IMR-90 (cell line): ENCODE measurements at places on chromosomes 7 and 10.
A peak's percentile ranks its signal among the peaks of the same experiment; 100 is the strongest.

DNA sequence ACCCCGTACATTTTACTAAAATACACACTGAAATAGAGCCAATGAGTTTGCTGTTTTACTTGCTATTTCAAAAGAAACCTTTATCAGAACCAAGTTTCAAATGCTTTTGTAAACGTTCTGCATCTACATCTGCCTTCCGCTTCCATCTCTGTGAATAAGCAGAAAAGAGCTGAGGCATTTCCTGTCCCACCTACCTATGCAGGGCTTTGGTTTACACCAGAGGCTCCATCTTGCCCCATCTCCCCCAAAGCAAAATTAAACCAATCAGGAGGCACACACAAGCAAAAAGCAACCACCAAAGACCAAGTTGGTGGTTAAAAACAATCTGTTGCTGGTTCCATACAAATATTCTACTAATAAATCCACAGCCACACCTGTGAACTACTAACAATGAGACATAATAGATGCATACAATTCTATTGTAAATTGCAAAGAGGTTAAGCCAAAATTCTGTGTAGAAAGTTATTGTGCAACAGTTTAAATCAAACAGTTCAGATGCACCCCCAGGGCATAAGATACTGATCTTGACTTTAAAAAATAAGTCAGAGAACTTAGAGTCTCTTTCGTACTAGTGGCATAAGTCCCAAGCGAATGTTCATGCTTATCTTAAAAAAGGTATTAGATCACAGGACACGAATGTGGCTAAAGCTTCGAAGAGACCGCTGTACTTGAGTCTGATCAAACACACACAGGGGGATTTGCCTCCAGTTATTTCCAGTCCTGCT is 83.9 kb downstream of the FGFR2 start:
- no peaks in the 10 kb centered on the region for H3K4me1 ChIP-seq
- H3K27ac ChIP-seq = no peak overlapping the region
- H3K36me3 ChIP-seq = no peaks in the 10 kb centered on the region

GRCh38 chr10:97590082-97590747 is 694 bp downstream of the C10orf62 start:
- H3K27ac ChIP-seq = no peak overlapping the region
- peaks cover 2% of the 10 kb centered on the region; the same call in 1 of the 2 replicates for H3K4me1 ChIP-seq
- DNase-seq = no peak
- H3K27me3 ChIP-seq = no peaks in the 10 kb centered on the region
- H3K4me3 ChIP-seq = no peak overlapping the region
- H3K36me3 ChIP-seq = no peaks in the 10 kb centered on the region

- peaks cover 18% of the 10 kb centered on the region for H3K4me1 ChIP-seq
- no peaks in the 10 kb centered on the region for H3K27me3 ChIP-seq
- H3K27ac ChIP-seq = peak overlapping the region; percentile 64; the same call in 1 of the 2 replicates
- H3K4me3 ChIP-seq = no peak overlapping the region
These were observed 21.8 kb downstream of the MAP3K8 start for GRCh38 chr10:30455816-30456215.

DNA sequence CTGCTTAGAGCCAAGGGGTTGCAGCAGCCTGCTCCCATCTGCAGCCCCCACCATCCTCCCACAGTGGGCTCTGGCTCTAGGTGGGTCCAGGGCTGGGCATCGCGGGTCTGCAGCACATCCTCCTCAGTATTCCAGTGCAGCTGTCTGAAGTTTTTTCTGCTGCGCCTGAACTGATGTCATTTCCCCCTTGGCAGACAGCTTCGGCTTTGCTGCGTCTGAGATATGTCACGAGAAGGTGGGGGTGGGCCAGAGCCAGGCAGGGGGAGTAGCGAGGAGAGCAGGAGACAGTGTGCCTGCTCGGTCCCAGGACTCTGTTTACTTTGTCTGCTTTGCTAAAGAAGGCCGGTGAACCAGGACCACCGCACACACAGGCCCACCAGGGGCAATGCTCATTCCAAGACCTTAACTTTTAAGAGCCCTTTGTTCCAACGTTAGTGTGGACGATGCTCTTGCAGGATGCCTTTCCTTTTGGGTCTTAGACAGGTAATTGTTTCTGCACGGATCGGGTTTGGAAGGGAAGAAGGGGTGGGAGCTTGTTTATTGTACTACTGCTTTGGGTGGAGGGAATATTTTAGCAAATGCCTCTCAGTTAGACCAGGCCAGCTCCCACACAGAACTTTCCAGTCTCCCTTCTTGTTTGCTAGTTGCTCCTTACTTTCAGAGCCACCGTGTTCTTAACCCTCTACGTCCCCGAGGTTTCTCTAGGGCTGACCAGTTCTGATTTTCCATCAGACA is 32.4 kb downstream of the WBP1L start:
- H3K27ac ChIP-seq = peak overlapping the region; percentile 34
- H3K4me3 ChIP-seq = peak overlapping the region; percentile 22
- DNase-seq = peak; percentile 91
- peaks cover 2% of the 10 kb centered on the region for H3K27me3 ChIP-seq
- peaks cover 22% of the 10 kb centered on the region for H3K4me1 ChIP-seq
- no peaks in the 10 kb centered on the region for H3K36me3 ChIP-seq

- no peaks in the 10 kb centered on the region for H3K36me3 ChIP-seq
- peak; percentile 66 for DNase-seq
- H3K4me1 ChIP-seq = peaks cover 22% of the 10 kb centered on the region
- H3K4me3 ChIP-seq = no peak overlapping the region
These were observed 5.9 kb upstream of the INHBA start for GRCh38 chr7:41708581-41709358.

DNA sequence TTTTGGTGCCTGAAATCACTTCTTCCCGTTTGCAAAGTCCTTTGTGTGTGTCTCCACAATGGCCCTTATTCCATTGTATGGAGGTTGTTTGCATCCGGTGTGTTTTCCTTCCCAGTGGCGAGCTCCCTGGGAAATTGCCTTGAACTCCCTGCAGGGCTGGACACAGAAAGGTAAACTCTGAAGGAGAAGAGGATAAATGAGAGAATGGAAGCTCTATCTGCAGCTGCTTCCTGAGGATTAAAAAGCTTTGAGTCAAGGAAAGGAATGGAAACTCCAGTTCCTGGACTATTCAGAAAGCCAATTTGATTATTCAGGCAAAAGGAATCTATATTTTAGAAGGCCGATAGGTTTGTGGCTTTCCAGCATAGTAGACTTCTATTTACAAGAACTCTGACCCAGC is 4.4 kb upstream of the GRK5 start:
- peak; percentile 84 for DNase-seq
- H3K27me3 ChIP-seq = no peaks in the 10 kb centered on the region
- peaks cover 14% of the 10 kb centered on the region for H3K4me1 ChIP-seq
- H3K4me3 ChIP-seq = no peak overlapping the region
- no peak overlapping the region; the same call in 1 of the 2 replicates for H3K27ac ChIP-seq

GRCh38 chr7:151205730-151206129 is 4.6 kb downstream of the H2BK1 start:
- H3K4me1 ChIP-seq = no peaks in the 10 kb centered on the region
- DNase-seq = no peak
- no peak overlapping the region for H3K27ac ChIP-seq

DNA sequence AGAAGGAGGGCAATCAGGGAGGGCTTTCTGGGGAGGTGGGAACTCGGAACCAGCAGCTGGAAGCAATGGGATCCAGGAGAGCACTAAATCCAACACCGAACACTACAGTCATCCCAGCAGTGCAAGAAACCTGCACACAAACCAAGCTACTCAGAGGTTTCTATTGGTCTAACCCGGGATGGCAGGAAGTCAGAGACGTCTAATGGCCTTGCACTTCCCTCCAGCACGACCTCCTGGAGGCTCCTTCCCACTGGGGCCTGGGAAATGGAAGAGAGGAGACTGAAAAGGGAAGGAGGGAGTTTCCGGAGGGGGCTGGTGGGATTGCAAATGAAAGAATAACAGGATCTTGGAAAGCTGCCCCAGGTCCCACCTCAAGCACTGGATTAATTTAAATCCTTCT is 56.3 kb downstream of the TEX36 start:
- DNase-seq = no peak
- no peaks in the 10 kb centered on the region for H3K4me1 ChIP-seq
- H3K27me3 ChIP-seq = peaks cover 4% of the 10 kb centered on the region
- H3K36me3 ChIP-seq = no peaks in the 10 kb centered on the region
- no peak overlapping the region for H3K4me3 ChIP-seq

- H3K27ac ChIP-seq = no peak overlapping the region
- no peak for DNase-seq
- H3K27me3 ChIP-seq = peaks cover 4% of the 10 kb centered on the region; the same call in 1 of the 2 replicates
- no peaks in the 10 kb centered on the region for H3K36me3 ChIP-seq
- peaks cover 9% of the 10 kb centered on the region for H3K4me1 ChIP-seq
These were observed 58.9 kb upstream of the ADO start for GRCh38 chr10:62745581-62745980.

DNA sequence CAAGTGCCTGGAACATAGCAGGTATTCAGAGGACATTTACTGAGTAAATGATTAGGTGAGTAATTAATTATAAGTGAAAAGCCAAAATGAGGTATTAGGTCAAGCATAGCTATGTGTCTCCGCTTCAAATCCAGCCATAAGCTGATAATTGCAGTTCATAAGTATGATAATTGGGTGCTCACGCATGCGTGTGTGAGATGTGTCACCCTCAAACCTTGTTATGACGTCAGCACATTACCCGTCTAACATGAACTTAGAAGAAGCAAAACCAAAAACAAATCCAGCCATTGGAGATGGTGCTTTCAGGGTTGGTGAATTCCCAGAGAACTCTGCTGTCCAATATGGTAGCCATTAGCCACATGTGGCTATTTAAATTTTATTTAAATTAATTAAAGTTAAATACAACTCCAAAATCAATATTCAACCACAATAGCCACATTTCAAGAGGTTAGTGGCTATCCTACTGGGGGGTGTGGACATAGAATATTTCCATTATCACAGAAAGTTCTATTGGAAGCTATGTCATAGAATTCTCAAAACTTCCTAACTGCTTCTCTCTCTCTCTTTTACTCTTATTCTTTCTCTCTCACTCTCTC is at the start of gene CPA5:
Gene CPA5, plus strand, starts transcription at position 546 of the 596 bp plus-strand sequence. CDS start 1,670 bp downstream, outside the sequence.
- H3K27me3 ChIP-seq = no peaks in the 10 kb centered on the region
- no peaks in the 10 kb centered on the region for H3K36me3 ChIP-seq
- H3K4me3 ChIP-seq = no peak within 1 kb of the TSS
- H3K27ac ChIP-seq = no peak within 1 kb of the TSS
- DNase-seq = no peak
- H3K4me1 ChIP-seq = no peaks in the 10 kb centered on the region

- H3K4me3 ChIP-seq = no peak overlapping the region
- no peaks in the 10 kb centered on the region for H3K27me3 ChIP-seq
- H3K27ac ChIP-seq = no peak overlapping the region
- no peaks in the 10 kb centered on the region for H3K4me1 ChIP-seq
These were observed 365.1 kb upstream of the MTPN start for GRCh38 chr7:136342251-136342650.

- peak; percentile 68 for DNase-seq
- H3K36me3 ChIP-seq = peaks cover 27% of the 10 kb centered on the region
- peak overlapping the region; percentile 93 for H3K27ac ChIP-seq
- no peaks in the 10 kb centered on the region for H3K27me3 ChIP-seq
These were observed 94.3 kb upstream of the AGBL3 start for GRCh38 chr7:134891696-134892678.

DNA sequence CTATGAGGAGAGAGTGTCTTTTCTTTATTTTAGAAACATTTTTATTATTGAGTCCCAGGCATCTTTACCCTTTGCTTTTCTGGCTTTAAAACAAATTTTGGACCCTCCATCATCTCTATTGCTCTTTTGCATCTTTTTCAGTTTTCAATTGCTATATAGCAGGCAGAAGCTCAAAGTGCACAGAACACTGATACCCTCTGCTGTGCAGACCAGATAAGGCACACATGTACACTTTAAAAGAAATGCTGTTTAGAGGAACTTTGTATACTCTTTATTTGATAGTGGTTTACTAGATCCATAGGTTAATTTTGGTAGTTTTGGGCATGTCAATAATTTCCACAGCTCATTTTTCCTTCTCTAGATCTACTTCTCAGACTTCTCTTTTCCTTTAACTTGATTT is 324.2 kb downstream of the SH2D4B start:
- no peaks in the 10 kb centered on the region for H3K27me3 ChIP-seq
- H3K4me1 ChIP-seq = no peaks in the 10 kb centered on the region
- H3K27ac ChIP-seq = no peak overlapping the region
- H3K36me3 ChIP-seq = no peaks in the 10 kb centered on the region
- no peak overlapping the region for H3K4me3 ChIP-seq

DNA sequence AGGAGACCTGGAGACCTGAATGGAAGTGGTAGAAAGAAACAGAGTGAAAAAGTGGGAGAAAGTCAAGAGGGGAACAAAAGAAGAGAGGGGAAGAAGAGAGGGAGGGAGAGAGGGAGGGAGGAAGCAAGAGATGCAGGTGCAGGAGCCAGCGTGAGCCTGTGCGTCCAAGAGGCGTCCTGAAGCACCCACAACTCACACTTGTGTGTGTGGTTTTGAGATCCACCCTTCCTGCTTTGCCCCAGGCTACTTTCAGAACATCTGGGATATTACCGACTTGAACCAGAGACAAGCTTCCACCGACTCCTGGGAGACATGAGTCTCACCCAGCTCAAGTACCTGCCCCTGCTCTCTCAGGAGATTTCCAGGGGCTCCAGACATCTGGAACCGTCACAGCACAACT is 9.8 kb downstream of the AFAP1L2 start:
- no peaks in the 10 kb centered on the region for H3K36me3 ChIP-seq
- DNase-seq = no peak
- H3K27ac ChIP-seq = no peak overlapping the region
- H3K27me3 ChIP-seq = peaks cover 44% of the 10 kb centered on the region
- no peak overlapping the region for H3K4me3 ChIP-seq
- H3K4me1 ChIP-seq = peaks cover 1% of the 10 kb centered on the region; the same call in 1 of the 2 replicates

GRCh38 chr10:1620803-1621202 is 116.5 kb downstream of the ADARB2 start:
- H3K36me3 ChIP-seq = no peaks in the 10 kb centered on the region
- H3K27me3 ChIP-seq = no peaks in the 10 kb centered on the region
- H3K4me3 ChIP-seq = no peak overlapping the region
- DNase-seq = no peak
- no peak overlapping the region for H3K27ac ChIP-seq

DNA sequence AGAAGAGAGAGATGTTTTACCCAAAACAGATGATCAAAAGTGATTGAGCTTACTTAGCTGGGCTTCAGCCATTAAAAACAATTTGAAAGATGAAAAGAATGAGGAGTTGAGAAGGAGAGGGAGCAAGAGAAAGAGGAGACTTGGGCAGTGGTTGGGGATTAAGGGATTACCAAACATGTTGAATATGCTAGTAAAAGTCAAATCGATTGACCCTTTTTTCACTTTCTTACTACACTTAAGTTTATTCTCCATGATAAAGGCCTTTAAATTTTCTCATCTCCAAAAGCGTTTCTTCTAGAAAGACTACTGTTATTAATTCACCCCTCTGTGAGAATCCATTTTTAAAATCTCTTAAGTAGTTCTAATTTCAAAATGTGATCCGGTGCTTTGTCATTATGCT is 1254.0 kb upstream of the PHF14 start:
- DNase-seq = no peak
- no peak overlapping the region for H3K4me3 ChIP-seq
- H3K27me3 ChIP-seq = no peaks in the 10 kb centered on the region
